Activated CD4-positive, CD25-positive, alpha-beta regulatory T cell treated with anti-CD3 and anti-CD28 coated beads, Interleukin-2, amount 50 U/mL, for 16 hours (primary cell): ENCODE measurements at places on chromosomes 6 and 20.

GRCh38 chr6:143169440-143169839 lies 108.8 kb downstream of the AIG1 start:
- DNase-seq = no peak

- DNase-seq = no peak
Observed at GRCh38 chr6:25537349-25538018, 114.5 kb upstream of the SCGN start.

DNA sequence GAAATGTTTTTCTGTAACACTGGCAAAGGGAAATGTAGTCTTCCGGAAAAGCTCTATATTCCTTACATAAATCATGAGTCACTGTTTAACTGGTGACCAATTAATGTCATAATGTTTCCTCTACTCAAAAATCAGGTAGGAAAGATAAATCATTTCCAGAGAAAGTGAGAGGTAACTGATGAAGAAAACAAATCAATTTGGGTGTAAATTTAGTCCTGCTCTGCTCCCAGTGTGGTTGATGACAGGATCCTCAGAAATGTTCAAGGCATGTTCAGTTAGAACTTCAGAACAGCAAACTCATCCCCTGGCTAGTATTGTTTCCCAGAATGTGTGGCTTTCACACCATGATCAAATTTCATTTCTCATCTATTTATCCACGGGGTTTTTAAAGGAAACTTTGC lies 38.8 kb upstream of the SPACA1 start:
- no peak for DNase-seq

DNA sequence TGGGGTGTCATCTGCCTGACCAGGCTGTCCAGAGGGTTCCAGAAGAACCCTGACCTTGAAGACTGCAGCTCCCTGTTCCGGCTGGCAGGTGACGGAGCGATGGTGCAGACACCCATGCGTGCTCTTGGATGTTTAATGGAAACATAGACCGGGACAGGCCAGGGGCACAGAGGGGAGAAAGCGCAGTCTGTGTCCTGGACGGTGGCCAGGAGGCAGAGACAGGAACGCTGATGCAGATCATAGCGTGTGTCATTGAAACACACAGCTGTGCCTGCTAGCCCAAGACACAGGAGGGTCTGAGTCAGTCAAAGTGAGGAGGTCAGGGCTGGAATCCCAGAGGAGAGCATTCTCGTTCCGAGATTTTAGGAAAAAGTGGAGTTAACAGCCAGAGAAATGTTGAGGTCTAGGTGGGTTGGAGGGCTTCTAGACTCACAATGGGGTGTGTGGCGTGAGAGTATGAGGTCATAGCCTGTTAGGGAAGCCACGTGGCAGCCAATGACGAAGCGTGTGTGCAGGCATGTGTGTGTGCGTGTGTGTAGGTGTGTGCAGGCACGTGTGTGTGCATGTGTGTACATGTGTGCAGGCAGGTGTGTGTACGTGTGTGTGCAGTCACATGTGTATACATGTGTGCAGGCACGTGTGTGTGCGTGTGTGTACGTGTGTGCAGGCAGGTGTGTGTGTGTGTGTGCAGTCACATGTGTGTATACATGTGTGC lies 167.0 kb downstream of the ERMARD start:
- DNase-seq = no peak

- DNase-seq = no peak
Observed at GRCh38 chr6:101847690-101848089, 454.2 kb downstream of the GRIK2 start.

GRCh38 chr6:10970731-10971130 lies 73.4 kb downstream of the ELOVL2 start:
- DNase-seq = no peak

- DNase-seq = no peak
Observed at GRCh38 chr6:93418033-93418407, 1.3 kb downstream of the EPHA7 start.

DNA sequence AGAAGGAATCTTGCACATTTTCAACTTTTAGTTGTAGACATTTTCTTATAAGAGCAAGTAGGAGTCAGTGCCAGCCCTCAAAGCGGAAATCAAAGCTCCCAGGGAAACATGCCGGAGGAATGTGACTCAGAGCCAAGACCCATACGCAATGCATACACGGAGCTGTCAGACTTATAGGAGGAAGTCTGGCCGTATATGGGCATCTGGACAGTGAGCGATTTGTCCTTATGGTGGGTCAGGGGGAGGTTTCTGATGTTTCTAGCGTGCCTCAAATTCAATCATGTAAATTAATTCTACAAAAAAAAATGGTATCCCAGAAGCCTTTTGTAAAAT lies 3.6 kb upstream of the CCN2 start:
- no peak for DNase-seq

DNA sequence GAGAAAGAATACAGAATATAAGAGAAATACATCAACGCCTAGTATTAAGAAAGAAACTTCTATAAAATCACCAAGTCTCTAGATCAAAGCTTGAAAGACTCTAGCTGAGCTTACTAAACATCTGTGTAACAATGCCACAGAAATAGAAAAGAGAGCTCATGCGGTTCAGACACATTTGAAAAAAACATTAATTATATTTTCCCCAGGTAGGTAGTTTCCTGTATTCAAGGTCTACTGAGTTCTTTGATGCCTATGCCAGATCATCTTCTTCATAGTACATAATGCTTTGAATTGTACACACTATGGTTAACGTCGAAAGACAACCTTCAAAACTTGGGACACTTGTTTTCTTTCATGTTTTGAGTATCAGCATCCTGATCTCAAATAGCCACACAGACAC lies 11.3 kb downstream of the MOXD1 start:
- no peak for DNase-seq

GRCh38 chr20:5969940-5970339 lies 19.5 kb downstream of the MCM8 start:
- no peak for DNase-seq

DNA sequence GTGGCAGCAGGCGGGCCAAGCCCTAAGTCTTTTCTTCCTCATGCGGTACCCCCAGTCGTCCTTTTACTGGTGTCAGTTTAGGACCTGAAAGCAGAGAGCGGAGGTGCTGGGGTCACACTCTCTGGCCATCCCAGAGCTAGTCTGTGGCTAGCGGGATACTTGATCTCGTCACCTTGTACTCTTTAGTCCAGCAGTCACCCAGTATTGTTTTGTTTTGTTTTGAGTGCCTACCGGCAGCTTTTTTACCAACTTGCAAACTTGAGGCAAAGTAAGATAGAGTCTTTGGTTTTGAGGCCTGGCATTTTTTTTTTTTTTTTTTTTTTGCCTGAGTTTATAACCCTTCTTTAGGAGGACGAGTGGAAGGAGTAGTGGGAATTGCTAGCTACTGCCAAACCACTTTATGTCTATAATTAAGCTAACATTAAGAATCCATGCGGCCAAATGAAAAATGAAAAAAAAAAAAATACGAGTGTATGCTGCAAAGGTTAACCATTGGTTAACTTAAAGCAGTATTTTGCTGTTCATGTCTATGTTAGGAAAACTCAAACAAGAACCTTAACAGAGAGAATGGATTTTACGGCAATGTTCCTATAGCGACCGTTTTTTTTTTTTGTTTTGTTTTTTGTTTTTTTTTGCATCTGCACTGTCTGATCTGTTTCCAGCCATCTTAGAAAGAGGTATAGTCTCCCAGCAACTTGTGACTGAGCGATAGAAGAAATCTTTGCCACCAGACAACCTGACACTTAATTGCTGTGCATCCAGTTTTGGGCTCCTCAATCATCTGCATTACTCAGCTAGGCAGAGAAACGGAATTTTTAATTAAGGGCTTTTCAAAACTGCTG lies 56.9 kb downstream of the FAM217A start:
- DNase-seq = no peak

DNA sequence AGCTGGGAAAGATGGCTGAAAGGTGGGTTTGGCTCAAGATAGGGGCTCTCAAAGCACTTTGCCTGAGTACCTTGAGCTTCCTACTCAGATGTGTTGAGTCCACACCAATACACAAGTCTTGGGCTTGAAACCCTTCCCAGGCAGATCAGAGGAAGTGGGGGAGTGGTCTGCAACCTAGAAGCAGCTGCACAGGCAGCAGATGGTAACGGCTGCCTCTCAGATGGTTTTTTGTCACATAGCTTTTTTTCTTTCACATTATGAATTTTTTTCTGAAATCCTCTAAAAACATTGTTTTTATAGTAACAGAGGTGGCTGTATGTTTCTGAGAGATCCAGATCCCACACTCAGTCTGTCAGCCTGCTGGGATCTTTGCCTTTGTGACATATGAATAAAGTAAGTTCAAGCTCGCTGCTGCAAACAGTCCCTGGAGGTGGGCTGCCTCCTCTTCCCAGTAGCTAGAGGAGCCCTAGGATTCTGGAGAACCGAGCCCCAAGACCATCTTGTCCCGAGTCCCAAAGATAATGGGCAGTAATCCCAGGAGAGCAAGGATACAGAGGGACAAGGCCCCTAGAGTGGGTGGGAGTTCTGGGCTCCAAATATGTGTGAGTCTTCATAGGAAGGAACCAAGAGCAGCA lies 97.1 kb upstream of the TOP1 start:
- no peak for DNase-seq

GRCh38 chr20:44437497-44437896 lies 38.2 kb upstream of the TTPAL start:
- DNase-seq = no peak

- DNase-seq = no peak
Observed at GRCh38 chr20:46229478-46230105, 78.7 kb downstream of the CDH22 start.
